ENCODE measurements at places on chromosomes 13 and 19.

- DNase-seq: no peak
Observed at GRCh38 chr13:84130495-84131114, 248.3 kb upstream of the SLITRK1 start.

DNA sequence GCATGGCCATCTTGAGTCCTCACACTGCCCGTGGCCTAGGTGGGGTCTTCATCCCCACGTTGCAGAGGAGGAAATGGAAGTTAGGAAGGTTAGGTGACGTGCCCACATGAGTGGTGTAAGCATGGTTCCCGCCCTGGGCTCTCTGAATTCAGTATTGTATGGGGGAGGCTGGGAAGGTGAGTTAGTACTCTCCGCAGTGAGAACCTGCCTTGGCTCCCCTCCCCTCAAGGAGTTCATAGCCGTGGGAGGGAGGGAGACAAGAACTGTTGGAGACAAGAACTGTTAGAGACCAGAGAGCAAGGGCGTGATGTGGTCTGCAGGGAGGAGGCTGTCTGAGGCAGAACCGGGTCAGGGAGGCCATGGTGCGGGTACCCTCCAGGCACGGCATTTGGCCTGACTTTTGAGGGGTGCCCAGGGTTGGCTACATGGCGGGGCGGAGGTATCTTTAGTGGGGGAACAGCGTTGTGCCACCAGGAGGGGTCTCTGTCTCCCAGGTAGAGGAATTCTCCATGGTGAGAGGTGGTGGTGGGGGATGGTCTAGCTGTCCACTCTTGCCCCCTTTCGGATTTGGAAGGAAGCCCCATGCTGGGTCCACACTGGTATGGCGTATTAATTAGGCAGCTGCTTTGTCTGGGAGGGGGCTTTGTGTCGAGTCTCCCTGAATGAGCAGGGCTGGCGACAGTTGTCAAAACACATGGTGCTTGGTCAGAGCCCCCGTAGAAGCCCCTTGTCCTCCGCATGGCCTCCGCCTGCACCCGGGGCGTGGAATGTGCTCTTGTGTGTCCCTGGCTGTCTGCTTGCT lies 45.8 kb downstream of the CAPN12 start:
- no peak for DNase-seq

DNA sequence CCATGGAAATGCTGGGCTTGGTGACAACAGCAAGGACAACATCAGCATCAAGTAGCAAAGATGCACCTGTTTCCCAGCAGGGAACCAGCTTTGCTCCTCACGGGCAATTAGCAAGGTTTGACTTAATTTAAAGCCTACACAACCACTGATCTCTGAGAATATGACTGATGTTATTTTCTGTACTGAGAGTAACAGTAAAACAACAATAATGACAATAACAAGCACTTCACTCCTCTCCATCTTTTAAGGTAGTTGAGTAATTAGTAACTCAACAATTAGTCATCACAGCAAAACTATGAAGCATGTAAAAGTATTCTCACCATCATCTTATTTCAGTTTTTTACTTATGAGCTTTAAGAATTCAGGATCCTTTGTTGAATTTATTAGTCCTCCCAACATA lies 37.3 kb downstream of the ENOX1 start:
- no peak for DNase-seq

DNA sequence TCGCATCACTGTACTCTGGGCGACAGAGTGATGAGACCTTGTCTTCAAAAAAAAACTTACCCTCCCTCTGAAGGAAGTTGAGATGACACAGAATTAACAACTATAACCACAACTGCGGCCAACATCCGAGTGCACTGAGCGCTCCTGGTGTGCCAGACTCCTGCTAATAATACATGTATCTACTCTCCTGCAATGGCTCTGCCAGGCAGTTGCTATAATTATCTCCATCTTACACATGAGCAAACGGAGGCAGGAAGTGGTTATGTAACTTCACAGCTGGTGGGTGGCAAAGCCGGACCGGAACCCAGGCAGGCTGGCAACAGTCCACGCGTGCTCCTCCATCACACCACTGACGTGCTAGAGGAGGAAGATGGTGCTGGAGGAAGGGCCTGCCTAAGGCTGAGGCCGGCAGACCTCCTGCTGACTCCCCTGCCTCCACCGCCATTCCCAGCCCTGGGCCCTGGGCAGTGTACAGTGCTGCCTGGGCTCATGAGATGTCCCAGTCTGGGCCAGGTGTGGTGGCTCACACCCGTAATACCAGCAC lies 12.6 kb downstream of the XRCC1 start:
- no peak for DNase-seq

- DNase-seq: peak; percentile 91
Observed at GRCh38 chr19:45670670-45671453, 2.8 kb downstream of the GIPR start.

- no peak for DNase-seq
Observed at GRCh38 chr19:41997851-41998229, 3.8 kb upstream of the ATP1A3 start.

GRCh38 chr13:106213028-106213757 lies 322.3 kb downstream of the EFNB2 start:
- no peak for DNase-seq

GRCh38 chr13:101185606-101186005 lies 230.7 kb downstream of the NALCN start:
- DNase-seq: no peak

DNA sequence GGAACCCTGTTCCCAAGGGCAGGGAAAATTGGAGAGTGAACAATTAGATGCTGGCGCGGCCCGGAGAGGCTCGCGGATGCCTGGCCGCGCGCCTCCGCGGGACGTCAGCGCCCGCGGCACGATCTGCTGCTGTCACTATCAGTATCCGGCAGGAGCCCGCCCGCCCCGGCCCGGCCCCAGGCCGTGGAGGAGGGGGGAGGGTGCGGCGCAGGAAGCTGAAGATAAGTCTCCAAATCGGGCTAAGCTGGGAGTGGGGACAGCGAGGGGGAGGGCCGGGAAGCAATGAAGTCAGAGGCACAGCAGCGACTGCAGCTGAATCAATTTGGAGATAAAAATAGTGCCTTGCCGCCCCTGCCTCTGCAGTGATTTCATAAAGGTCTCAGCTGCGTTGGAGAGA lies 441.5 kb upstream of the KLF12 start:
- no peak for DNase-seq

DNA sequence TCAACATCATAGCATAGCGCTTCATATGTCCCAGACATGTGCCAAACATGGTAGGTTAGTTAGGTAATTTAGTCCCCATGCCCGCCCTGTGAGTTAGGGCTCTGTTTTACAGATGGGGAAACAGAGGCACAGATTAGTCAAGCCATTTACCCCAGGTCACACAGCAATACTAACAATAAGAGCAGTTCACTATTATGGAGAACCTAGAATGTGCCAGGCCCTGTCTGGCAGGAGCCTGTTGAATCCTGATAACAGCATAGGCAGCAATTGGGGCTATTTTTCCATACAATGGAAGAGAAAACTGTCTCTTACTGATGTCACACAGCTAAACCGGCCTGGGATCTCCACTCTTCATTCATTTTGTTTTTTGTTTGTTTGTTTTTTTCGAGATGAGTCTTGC lies 6.5 kb upstream of the PPP1R37 start:
- DNase-seq: no peak

- no peak for DNase-seq
Observed at GRCh38 chr13:113086031-113086750, 19.4 kb upstream of the F7 start.

DNA sequence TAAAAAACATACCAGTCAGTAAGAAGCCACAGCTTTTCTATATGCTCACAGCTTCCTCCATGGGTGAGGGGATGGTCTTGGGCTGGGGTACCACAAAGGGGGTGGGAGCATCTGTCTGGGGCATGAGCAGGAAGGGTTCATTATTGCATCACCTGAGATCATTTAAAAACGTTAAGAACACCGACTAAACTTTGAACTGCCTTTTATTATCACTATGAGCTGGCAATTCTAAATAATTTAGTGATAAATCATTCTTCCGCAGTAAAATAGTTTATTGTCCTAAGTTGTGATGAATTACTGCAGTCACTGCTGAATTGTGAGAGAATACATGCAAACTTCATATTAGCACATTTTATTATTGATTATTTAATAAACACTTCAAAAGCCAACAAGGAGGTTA lies 71.6 kb downstream of the KL start:
- no peak for DNase-seq

GRCh38 chr13:37700887-37701286 lies 102.3 kb upstream of the POSTN start:
- no peak for DNase-seq

DNA sequence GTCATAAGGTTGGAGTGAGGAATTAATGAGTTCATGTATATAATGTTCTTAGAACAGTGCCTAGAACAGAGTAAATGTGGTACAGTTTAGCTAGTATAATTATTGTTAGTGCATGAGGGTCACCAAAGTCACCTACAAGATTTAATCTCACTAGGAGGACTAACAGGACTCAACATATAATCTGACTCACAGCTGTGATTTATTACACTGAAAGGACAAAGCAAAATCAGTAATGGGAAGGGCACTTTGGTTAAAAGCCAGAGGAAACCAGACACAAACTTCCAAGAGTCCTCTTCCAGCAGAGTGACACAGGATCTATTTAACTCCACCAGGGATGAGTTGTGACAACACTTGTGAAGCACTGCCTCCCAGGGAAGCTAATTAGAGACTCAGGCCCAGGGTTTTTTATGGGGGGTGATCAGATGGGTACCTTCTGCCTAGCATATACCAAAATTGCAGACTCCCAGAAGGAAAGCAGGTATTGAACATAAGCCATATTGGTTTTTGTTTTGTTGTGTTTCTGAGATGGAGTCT lies 341.2 kb upstream of the DACH1 start:
- DNase-seq: no peak

- no peak for DNase-seq
Observed at GRCh38 chr19:45920458-45920857, 5.9 kb upstream of the NANOS2 start.

All from GM12891 (cell line).